GM23248 (cell line): ENCODE measurements at places on chromosomes 6 and 20. TPM values are rescaled to one million over a fixed set of nuclear protein-coding genes. Genes with fewer than 3 reads are reported as not detected.

Gene SLC26A8
- not detected in 2 replicates for total RNA-seq

Gene LY6G6D
- total RNA-seq: not detected in 2 replicates

Gene FBXO5
- total RNA-seq: 8.5 and 11.2 TPM in 2 replicates

Gene MOCS1
- 9.0 and 10.2 TPM in 2 replicates for total RNA-seq

Gene IDH3B
- total RNA-seq: 76.3 and 91.1 TPM in 2 replicates

Gene TBXT
- total RNA-seq: not detected in 2 replicates

DNA sequence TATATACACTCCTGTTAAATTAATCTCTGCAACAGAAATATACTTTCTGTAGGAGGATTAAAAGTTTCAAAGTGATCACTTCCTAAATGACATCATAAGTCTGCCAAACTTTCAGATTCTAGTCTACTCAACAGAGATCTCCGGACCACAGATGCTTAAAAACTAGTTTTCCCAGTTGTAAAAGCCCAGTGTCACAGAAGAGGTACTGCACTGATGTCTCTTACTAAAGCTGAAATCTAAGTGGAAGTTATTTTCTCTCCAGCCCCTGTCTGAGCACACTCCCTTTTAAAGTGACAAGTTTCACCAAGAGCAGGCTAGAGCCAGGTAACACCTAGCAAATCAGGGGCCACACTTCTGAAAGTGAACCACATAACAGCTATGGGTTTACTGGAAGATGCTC, 71.6 kb upstream of the DST start:
- DNase-seq: peak; percentile 43

- DNase-seq: peak; percentile 56
Measured at GRCh38 chr6:63597141-63598048, 25.1 kb downstream of the LOC128125822 start.

- DNase-seq: no peak
Measured at GRCh38 chr6:55969526-55969925, 94.1 kb upstream of the BMP5 start.

GRCh38 chr6:158570681-158570962, 10.7 kb downstream of the TMEM181 start:
- no peak for DNase-seq

- DNase-seq: no peak
Measured at GRCh38 chr6:150967381-150967780, 101.9 kb downstream of the MTHFD1L start.

- no peak for DNase-seq
Measured at GRCh38 chr20:50293284-50294139, 102.9 kb downstream of the CEBPB start.

DNA sequence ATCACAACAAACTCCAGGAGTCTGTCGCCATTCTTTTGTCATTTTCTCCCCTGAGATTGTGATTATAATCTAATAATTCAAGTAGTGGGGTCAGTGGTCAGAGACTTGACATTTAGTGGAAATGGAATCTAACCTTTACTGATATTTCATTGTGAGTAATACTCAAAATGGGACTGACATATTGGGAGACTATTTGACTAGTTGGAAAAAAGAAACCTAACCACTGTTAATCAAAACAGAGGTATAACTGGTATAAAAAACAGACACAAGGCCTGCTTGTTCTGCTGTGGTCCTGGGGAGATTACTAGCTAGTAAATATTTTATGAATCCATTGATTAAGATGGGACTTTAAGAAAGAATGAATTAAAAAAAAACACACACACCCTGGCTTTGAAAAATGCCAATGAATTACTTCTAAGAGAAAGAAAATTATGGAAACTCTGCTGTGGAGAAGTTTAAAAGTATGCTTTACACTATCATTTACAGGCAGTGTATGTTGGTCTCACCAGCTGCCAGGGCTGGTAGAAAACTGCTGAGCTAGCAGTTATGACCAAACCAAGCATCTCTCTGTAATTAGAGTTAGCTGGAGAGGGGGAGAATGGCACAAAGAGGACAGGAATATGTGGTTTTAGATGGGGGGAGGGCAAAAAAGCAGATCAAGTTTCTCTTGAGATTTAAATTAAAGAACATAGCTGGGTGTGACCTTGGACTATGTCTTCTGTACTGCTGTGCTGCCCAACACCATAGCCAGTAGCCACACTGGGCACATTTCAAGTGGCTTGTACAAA, 103.7 kb downstream of the FYN start:
- no peak for DNase-seq

DNA sequence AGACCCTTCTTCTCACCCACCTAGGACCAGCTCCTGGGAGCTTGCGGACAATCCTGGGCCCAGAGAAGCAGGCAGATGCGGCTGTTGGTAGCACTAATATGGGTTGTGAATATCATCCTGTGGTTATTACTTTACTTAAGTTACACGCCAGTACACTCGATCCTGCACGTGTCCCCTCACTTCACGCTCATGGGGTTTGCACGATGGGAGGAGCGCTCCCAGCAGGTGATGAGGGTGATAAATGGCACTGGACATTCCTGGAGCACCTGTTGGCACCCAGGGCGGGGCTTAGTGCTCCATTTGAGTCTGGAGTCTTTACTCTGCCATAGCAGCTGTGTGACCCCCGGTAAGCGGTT, 335.1 kb downstream of the PREX1 start:
- DNase-seq: no peak

GRCh38 chr20:54127855-54128574, 45.8 kb downstream of the CYP24A1 start:
- DNase-seq: peak; percentile 11

- peak; percentile 92 for DNase-seq
Measured at GRCh38 chr6:71468841-71469700, 180.5 kb downstream of the OGFRL1 start.

- DNase-seq: no peak
Measured at GRCh38 chr6:149493761-149494320, 9.0 kb upstream of the ZC3H12D start.

GRCh38 chr20:46151936-46152335, 33.8 kb downstream of the CD40 start:
- no peak for DNase-seq

DNA sequence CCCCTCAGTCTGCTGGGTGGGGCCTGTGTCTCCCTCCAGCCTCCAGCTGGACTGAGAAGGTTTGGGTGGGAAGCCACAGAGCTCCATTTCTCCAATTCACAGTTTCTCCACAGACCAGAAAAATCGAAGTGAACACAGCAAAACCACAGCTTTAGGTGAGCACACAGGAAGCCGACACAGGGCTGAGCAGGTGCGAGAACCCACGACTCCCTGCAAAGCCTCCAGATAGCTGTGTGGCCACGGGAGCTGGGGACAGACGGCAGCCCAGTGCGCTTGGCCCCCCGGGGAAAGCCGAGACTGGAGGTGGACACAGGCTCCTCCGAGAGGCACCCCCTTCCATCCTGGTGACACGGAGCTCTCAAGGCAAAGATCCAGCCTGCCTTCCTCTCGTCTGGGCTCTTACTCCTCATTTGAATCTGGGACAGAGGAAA, 29.0 kb upstream of the MPC1 start:
- DNase-seq: no peak

DNA sequence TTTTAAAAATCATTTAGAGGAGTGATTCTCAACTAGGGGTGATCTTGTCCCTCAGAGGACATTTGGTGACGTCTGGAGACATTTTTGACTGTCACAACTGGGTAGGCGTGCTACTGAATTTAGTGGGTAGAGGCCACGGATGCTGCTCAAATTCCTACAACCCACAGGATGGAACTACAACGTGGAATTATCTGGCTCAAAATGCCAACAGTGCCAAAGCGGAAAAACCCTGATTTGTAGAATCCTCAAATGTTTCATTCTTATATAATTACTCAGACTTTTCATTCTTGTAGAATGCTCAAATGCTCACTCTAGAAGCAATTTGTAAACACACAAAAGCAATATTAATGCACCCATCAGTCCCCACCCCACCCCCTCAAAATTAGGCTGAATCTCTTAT, 229.8 kb downstream of the ZMYND8 start:
- peak; percentile 74 for DNase-seq
